ENCODE measurements at places on chromosomes 13 and 19. TPM values are rescaled to one million over a fixed set of nuclear protein-coding genes. Genes with fewer than 3 reads are reported as not detected.

DNA sequence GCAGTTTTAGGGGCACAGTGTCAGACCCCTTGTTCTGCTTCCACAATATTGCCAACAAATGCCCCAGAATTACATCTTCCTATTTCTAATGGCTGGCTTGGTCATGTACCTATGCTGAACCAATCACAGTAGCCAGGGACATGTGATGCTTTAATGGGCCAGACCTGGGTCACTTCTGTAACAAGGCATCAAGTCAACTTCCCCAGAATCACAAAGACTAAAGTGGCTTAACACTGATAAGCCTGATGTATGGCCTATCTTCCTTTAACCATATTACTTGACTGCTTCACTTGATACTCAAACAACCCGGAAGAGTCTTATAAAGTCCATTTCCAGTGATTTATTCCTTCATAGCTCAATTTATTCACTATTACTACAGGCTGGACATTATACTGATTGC lies 19.6 kb downstream of the LNX2 start:
- no peak for DNase-seq

The DCT gene
- total RNA-seq = not detected

The CD33 gene
- under 0.01 TPM for total RNA-seq

DNA sequence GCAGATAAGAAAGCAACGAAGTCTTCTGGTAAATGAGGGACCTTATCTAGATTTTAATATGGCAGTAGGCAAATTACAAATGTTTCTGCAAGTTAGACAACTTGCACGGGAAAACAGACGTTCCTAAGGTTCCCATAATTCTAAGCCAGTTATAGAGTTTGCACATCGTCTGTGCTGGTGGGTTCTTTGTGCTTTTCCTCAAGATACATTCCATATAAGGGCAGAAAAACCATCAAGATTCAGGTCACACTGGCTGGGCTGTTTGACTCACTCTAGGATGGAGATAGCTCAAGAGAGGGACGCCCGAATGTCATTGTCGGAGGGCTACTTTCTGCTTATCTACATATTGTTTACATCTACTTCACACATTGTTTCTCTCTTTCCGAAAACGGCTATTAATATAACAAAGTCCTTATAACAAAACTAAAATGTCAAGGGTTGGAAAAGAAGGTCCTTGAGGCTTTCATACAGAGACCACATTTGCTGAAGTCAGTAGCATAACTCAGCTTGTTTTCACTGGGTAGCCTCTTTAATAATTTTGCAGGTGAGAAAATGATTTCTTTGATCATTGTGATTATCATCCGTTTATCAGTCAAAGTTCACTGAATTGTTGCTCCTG lies 44.4 kb downstream of the SOX1 start:
- DNase-seq = no peak

DNA sequence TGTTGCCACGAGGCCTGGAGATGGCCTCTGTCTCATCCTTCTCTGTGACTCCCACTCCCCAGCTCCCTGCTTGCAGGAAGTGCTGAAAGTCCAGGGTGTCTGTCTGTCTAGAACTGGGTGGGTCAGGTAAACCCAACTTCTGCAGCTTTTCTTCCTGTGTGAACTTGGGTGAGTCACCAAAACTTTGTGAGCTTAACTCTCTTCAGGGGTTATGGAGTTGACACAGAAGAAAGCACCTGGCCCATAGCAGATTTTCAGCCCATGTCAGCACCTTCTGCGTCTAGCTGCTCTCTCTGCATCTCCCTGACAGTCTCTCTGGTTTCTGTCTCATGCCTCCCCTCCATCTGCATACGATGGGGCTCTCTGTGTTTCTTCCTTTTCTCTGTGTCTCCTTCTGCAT lies 4.2 kb upstream of the CACNG7 start:
- no peak for DNase-seq

DNA sequence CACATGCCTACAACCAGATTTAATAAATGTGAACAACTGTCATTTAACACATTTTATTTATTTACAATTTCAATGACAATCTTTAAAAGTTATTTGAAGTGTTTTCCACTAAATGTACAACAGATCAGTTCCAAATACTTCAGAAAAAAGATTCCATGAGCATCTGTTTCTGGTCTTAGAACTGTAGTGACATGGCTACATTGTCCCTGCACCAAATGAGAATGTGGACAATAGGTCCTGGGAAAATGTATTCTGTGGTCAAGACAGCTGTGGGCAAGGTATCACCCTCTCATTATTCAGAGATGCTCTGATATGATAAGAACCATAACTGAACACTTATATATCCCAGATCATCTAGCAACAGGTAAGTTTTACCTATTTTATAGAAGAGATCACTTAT lies 43.7 kb downstream of the ELF1 start:
- no peak for DNase-seq

Data from dermis microvascular lymphatic vessel endothelial cell (primary cell).